ENCODE measurements at places on chromosomes 6 and 20.

GRCh38 chr6:110645685-110646418, 169.4 kb downstream of the CDK19 start:
- no peak for DNase-seq

GRCh38 chr6:42269974-42270510, 52.4 kb upstream of the MRPS10 start:
- no peak for DNase-seq

DNA sequence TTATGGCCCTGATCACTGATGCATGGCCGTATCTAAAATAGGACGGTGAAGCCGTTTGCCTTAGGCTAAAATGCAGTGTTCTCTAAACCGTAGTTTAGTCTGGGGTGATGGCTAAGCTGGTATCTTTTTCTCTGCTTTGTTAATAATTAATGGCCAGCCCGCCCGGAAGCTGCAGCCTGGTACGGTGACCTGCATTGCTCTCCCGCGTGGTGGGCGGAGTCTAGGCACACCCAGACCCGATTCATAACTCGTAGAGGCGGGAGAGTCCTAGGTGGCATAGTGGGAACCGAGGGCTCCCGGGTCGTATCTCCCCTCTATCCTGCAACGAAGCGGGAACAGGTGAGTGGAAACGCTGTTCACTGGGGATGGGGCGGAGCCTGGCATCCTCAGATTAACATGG, 5.5 kb downstream of the CDH4 start:
- no peak for DNase-seq

DNA sequence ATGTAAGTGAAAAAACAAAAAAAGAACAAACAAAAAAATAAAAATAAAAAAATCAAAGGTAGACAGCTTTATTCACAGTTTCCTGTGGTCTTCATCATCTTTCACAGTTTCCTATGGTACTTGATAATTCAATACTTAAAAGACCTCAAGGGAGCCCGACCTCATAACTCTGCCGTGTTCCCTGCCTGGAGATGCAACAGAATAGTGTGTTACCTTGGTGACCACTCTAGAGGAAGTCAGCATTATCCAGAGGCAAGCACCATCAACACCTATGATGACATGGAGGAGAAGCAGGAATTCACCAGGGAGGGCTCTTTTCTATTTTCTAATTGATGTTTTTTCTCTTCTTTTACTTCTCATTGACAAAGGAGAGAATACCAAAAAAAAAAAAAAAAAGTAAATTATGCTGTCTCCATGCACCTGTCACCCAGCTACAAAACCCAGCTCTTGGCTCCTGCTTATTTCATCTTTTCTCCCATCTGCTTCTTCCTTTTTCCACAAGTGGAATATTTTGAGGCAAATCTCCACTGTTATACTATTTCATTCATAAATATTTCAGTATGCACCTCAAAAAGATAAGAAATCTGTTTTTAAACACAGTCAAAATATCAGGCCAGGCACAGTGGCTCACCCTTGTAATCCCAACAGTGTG, 95.8 kb upstream of the STXBP5 start:
- no peak for DNase-seq

- DNase-seq = no peak
Observed at GRCh38 chr20:19777981-19778380, 19.9 kb downstream of the RIN2 start.

- no peak for DNase-seq
Observed at GRCh38 chr6:28734443-28734959, 189.3 kb downstream of the TRIM27 start.

- DNase-seq = no peak
Observed at GRCh38 chr20:35281506-35282101, 3.0 kb downstream of the EIF6 start.
